Fibroblast of skin of scalp (primary cell): ENCODE measurements at places on chromosomes 13 and 19.

- no peak for DNase-seq
These were observed 332.1 kb upstream of the DACH1 start for GRCh38 chr13:72198967-72199560.

DNA sequence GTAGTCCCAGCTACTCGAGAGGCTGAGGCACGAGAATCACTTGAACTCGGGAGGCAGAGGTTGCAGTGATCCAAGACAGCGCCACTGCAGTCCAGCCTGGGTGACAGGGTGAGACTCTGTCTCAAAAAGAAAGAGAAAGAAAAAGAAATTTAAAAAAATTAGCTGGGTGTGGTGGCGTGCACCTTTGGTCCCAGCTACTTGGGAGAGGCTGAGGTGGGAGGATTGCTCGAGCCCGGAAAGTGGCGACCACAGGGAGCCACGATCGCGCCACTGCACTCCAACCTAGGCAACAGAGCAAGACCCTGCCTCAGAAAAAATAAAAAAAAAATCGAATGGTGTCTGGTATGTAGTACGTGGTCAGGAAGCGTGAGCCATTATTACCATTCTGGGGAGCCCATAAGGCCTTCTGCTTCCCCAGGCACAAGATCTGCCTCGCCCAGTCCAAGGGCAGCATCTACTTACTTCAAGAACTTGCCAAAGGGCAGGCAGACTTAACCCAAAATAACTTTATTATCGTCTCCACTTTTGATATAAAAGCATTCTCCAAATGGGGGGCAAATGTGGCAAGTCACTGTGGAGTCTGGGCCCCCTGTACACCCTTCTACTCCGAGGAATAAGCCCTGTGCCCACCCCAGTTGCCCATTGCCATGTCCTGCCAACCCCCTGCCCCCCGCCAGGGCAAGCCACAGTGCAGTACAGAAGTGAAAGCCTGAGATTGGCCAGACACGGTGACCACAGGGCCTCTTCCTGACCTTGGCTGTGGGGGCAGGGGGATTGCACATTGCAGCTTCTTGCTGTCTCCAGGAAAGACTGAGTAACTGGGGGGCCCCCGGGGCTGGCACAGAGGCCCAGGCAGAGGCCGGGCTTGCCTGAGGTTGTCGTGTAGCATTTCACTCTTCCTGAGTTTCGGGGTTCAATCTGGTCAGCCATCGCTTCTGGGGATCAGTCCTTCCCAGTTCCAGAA lies 12.6 kb downstream of the CCL25 start:
- DNase-seq = no peak

DNA sequence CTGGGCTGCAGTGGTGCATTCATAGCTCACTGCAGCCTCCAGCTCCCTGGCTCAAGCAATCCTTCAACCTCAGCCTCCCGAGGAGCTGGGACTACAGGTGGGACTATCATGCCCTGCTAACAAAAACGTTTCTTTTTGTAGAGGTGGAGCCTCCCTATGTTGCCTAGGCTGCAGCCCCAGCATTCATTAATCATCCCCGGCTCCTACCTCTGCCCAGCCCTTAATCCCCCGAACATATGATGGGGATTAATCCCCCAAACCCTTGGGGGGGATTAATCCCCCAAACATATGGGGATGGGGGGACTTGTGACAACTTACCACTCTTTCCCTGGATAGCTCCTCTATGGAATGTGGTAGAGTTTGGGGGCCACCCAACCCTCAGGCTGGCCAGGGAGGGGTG lies 45.9 kb downstream of the SUGP2 start:
- DNase-seq = no peak

GRCh38 chr19:1171755-1172352 lies 2.2 kb downstream of the SBNO2 start:
- no peak for DNase-seq

GRCh38 chr13:102317593-102317992 lies 84.3 kb downstream of the FGF14 start:
- DNase-seq = no peak

GRCh38 chr19:11560404-11561051 lies 1.5 kb upstream of the ELOF1 start:
- peak; percentile 76 for DNase-seq

GRCh38 chr13:98301721-98302120 lies 124.7 kb upstream of the RNF113B start:
- no peak for DNase-seq

- no peak for DNase-seq
These were observed 436.7 kb downstream of the FGF9 start for GRCh38 chr13:22107549-22107948.

- DNase-seq = peak; percentile 54
These were observed 31.4 kb downstream of the CCDC122 start for GRCh38 chr13:43848001-43848649.

DNA sequence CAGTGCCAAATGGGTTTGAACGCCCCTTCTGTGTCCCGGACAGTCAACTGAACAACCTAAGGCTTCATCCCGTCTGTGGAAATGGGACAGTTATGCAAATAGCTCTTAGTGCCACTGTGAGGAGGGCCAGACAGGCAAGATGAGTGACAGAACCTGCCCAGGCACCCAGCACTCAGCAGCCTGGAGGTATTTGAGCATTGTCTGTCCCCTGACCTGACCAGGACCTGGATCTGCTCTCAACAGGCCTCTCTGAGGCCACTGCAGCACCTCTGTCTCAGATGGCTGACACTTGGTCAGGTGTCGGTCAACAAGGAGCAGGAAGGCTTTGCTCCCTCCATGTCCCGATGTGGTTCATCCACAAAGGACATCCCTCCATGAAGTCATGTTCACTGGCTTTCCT lies 67.9 kb downstream of the CCDC70 start:
- DNase-seq = no peak

GRCh38 chr19:19531951-19532805 lies 3.5 kb downstream of the YJEFN3 start:
- peak; percentile 65 for DNase-seq

DNA sequence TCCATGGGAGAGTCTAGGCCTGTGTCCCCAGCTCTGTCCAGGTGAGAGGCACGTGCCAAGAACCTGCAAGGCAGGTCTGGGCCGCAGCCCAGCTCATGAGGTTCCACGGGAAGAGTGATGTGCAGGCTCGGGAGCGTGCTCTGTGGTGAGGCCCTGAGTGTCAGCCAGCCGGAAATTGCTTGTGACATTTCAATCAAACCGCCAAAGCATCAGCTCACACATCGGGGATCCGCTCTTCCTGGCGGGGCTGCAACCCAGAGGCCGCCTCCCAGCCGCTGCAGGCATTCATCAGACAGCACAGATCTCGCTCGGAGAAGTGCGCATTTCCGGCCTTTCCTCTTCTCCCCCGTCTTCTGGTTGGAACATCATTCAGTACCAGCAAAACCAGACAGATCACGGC lies 109.3 kb downstream of the KDM4B start:
- no peak for DNase-seq

DNA sequence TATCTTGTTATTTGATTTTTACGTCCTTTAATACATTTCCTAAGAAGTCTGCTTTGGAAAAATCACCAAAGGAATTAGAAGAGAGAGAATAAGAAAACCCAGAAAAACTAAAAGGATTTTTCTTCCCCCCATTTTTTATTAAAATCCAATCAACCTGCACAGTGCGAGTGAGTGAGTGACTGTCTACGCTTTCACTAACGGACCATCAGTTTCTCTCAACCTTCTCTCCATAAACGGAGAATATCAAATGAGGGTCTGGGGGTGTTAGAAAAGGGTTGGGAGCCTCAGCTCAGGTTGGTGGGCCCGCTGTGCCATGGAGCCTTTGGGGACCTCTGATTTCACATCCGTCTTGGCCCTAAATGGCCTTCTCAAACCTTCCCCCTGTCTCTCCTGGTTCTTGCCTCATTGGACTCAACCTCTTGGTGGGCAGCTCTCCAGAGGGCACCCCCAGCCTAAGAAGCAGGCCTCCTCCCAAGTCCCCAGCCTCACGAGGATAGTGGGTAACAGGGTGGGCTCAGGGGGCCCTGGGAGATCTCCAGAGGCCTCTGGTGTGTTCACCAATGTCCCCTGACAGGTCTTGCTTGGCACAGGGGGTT lies 763 bp upstream of the LRP3 start:
- DNase-seq = no peak

GRCh38 chr13:19952850-19953249 lies 5.7 kb upstream of the ZMYM2 start:
- DNase-seq = no peak

GRCh38 chr13:66071608-66072007 lies 1158.5 kb downstream of the PCDH9 start:
- no peak for DNase-seq

DNA sequence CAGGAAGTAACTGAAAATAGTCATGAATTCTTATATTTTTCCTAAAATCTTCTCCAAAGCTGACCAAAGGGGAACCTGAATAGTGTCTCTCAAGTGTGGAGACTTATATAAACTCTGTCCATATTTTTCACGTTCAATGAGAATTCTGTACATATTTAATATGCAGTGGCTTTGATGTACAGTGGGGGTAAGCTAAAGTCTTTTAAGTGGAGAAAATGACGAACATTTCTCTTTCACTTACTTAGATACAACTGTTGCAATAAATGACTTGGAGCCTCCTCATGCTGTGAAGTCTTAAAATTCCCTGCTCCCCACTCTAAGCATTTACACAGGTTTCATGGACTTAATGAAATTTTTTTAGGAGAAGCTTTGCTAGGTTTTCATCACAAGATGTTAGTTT lies 1196.7 kb downstream of the EFNB2 start:
- no peak for DNase-seq

GRCh38 chr13:76992548-76993001 lies 694 bp downstream of the CLN5 start:
- DNase-seq = peak; percentile 12

- no peak for DNase-seq
These were observed 15.2 kb downstream of the ERFL start for GRCh38 chr19:41912899-41913537.

- DNase-seq = peak; percentile 98
These were observed 3.9 kb downstream of the SLC1A5 start for GRCh38 chr19:46784262-46785053.

- DNase-seq = no peak
These were observed 29.7 kb downstream of the OLFM2 start for GRCh38 chr19:9906475-9907087.

DNA sequence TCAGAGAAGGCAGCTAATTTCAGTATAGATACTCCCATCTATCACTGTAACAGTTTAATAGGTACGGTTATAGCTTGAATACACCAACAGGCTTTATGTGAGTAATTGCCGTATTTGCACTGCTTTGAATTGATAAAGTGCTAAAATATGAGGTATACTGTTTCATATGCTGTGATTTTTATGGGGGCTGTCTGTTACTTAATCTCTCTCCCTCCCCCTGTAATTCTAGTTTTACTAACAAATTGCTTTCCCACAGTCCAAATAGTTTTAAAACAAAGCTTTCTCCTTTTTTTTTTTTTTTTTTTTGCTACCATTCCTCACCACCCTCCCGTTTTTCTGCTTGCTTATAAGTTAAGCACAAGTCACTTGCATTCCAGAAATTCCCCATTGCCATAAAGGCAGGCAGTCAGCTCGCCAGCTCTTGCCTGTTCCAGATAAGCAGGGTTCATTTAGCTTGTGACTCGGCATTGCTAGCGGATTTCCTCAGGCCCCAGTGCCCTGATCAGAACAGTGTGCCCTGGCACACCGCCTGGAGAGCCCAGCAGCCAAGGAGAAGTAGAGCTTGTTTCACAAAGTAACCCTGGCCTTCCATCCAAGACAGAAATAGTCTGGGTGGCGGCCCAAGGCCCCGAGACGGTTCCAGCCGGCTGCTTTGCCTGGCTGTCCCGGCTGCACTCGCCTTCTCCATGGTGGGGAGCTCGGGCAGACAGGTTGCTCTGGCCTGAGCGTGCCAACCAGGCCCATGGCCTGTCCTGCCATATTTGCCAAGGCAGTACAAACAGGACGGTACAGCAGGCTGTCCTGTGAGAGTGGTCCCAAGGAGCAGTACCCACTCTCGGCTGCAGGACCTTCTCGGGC lies 43.5 kb upstream of the NPAS1 start:
- DNase-seq = peak; percentile 98

- DNase-seq = no peak
These were observed 6.9 kb upstream of the FBXL3 start for GRCh38 chr13:77033717-77034302.

DNA sequence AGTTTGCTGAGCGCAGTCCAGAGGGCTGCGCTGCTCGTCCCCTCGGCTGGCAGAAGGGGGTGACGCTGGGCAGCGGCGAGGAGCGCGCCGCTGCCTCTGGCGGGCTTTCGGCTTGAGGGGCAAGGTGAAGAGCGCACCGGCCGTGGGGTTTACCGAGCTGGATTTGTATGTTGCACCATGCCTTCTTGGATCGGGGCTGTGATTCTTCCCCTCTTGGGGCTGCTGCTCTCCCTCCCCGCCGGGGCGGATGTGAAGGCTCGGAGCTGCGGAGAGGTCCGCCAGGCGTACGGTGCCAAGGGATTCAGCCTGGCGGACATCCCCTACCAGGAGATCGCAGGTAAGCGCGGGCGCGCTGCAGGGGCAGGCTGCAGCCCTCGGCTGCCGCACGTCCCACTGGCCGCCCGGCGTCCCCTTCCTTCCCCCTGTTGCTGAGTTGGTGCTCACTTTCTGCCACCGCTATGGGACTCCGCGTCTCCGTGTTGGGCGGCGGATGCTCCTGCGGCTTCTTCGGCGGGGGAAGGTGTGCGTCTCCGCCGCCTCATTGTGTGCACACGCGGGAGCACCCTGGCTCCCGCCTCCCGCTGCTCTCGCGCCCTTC lies 772 bp downstream of the GPC6 start:
- DNase-seq = peak; percentile 63

DNA sequence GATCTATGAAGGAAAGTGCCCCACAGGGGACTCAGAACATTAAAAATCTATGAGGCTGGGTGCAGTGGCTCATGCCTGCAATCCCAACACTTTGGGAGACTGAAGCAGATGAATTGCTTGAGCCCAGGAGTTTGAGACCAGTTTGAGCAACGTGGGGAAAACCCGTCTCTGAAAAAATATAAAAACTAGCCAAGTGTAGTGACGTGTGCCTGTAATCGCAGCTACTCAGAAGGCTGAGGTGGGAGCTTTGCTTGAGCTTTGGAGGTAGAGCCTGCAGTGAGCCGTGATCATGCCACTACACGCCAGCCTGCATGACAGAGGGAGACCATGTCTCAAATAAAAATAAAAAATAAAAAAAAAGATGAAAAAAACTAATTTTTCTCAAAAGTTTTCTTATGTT lies 1070.6 kb downstream of the PCDH9 start:
- DNase-seq = no peak

DNA sequence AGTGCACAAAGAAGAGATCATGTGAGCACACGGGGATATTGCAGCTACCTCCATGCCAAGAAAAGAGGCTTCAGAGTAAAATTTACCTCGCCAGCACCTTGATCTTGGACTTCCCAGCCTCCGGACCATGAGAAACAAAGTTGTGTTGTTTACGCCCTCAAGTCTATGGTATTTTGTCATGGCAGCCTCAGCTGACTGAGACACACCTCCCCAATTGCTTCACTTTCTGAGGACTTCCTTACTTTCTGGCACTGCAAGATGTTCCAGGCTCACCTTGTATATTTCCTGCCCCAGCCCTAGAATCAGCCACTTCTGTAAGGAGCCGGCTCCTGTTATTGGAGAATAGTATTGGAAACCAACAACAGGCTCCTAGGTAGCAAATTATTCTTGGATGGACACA lies 6.6 kb upstream of the CEBPG start:
- no peak for DNase-seq
